Thymus (tissue), 14 donors: ENCODE measurements at places on chromosomes 12 and 14. TPM values are rescaled to one million over a fixed set of nuclear protein-coding genes. Genes with fewer than 3 reads are reported as not detected.
A peak's percentile ranks its signal among the peaks of the same experiment; 100 is the strongest.

GPR137C gene
- 0.52 TPM for total RNA-seq

FAM90A1 gene
- total RNA-seq = 0.24 TPM

A2M gene
- total RNA-seq = 57.7 TPM

IGFBP6 gene
- 10.0 TPM for total RNA-seq

CLEC4C gene
- total RNA-seq = 1.4 TPM

AKAP3 gene
- total RNA-seq = 0.76 TPM

PTPRB gene
- total RNA-seq = 2.3 TPM

PPP1R1A gene
- 0.09 TPM for total RNA-seq

PRICKLE1 gene
- 1.4 TPM for total RNA-seq

KCTD10 gene
- total RNA-seq = 8.9 TPM

GRCh38 chr12:83945871-83946270 lies 966.7 kb downstream of the SLC6A15 start:
- no peaks in the 10 kb centered on the region for H3K36me3 ChIP-seq
- no peaks in the 10 kb centered on the region for H3K4me1 ChIP-seq
- no peak overlapping the region for H3K4me3 ChIP-seq

GRCh38 chr12:105721051-105721825 lies 390.7 kb downstream of the C12orf75 start:
- H3K36me3 ChIP-seq = no peaks in the 10 kb centered on the region
- peak; percentile 22 for DNase-seq
- H3K4me1 ChIP-seq = no peaks in the 10 kb centered on the region
- H3K4me3 ChIP-seq = no peak overlapping the region
- no peaks in the 10 kb centered on the region for H3K27me3 ChIP-seq

DNA sequence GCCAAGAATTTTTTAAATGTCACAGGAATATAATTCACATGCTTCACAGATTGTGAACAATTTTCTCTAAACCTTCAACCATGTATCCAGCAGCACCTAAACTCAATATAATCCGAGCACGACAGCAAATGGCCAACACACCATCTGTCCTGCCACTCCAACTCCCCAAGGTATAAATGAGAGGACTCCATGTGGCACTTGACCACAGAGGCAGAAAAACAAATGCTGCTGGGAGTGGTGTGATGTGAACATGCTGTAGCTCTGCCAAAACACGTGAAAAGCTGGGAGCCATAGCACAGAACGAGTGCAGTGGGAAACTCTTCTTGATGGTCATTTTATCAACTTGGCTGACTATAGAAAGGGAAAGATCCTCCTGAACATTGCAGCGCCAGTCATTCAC lies 70.9 kb downstream of the LLPH start:
- no peak overlapping the region for H3K27ac ChIP-seq
- no peak for DNase-seq
- H3K27me3 ChIP-seq = no peaks in the 10 kb centered on the region
- H3K36me3 ChIP-seq = no peaks in the 10 kb centered on the region
- no peak overlapping the region for H3K4me3 ChIP-seq

- H3K27me3 ChIP-seq = no peaks in the 10 kb centered on the region
- H3K4me3 ChIP-seq = no peak overlapping the region
- H3K36me3 ChIP-seq = no peaks in the 10 kb centered on the region
- no peak overlapping the region for H3K27ac ChIP-seq
Observed at GRCh38 chr14:54207075-54207474, 189.7 kb upstream of the CDKN3 start.

DNA sequence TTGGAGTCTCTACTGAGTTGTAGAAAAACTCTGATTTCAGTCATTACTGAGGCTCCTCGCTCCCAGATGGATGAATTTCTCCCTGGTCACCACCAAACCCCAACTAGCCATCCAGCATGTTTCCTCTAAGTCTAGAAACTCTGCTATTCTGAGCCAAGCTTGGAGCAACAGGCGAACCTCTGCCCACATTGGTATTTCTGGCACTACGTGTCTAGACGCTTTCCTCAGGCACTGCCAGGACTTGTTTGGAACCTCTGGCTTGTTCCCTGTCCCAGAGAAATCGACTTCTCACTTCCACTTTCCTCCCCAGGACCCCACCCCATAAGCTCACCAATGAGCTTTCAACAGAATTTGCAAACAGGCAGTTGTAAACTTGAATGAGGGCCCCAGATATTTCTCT lies 27.6 kb downstream of the WSCD2 start:
- no peak overlapping the region for H3K27ac ChIP-seq
- H3K4me1 ChIP-seq = no peaks in the 10 kb centered on the region
- H3K4me3 ChIP-seq = no peak overlapping the region
- no peaks in the 10 kb centered on the region for H3K27me3 ChIP-seq
- no peak for DNase-seq

GRCh38 chr12:28017873-28018255 lies 45.3 kb upstream of the PTHLH start:
- H3K4me1 ChIP-seq = no peaks in the 10 kb centered on the region

- no peak overlapping the region for H3K27ac ChIP-seq
- no peaks in the 10 kb centered on the region for H3K4me1 ChIP-seq
- H3K27me3 ChIP-seq = no peaks in the 10 kb centered on the region
- DNase-seq = no peak
- H3K4me3 ChIP-seq = no peak overlapping the region
- no peaks in the 10 kb centered on the region for H3K36me3 ChIP-seq
Observed at GRCh38 chr14:96084796-96085195, 45.6 kb downstream of the C14orf132 start.

- H3K4me1 ChIP-seq = peaks cover 20% of the 10 kb centered on the region
- DNase-seq = no peak
- H3K27me3 ChIP-seq = no peaks in the 10 kb centered on the region
- H3K36me3 ChIP-seq = peaks cover 16% of the 10 kb centered on the region
- H3K27ac ChIP-seq = peak overlapping the region; percentile 88
- peak overlapping the region; percentile 97 for H3K4me3 ChIP-seq
Observed at GRCh38 chr12:56258820-56259183, 618 bp upstream of the ANKRD52 start.

GRCh38 chr12:29574500-29574899 lies 77.0 kb upstream of the OVCH1 start:
- H3K27me3 ChIP-seq = no peaks in the 10 kb centered on the region
- H3K36me3 ChIP-seq = no peaks in the 10 kb centered on the region
- no peaks in the 10 kb centered on the region for H3K4me1 ChIP-seq
- H3K27ac ChIP-seq = no peak overlapping the region
- H3K4me3 ChIP-seq = no peak overlapping the region
- DNase-seq = no peak

GRCh38 chr12:89571491-89572195 lies 45.8 kb upstream of the POC1B start:
- DNase-seq = no peak
- no peak overlapping the region for H3K4me3 ChIP-seq
- H3K27ac ChIP-seq = no peak overlapping the region
- no peaks in the 10 kb centered on the region for H3K27me3 ChIP-seq

DNA sequence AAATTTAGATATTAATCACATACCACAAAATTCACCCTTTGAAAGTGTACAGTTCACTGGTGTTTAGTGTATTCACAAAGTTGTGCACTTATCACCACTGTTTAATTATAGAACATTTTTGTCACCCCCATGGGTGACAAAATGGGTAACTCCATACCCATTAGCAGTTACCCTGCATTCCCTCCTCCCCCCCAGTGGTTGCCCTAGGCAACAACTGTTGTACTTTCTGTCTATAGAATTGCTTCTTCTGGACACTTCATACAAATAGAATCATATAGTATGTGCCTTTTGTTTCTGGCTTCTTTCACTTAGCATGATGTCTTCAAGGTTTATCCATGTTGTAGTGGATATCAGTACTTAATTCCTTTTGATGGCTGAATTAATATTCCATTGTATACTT lies 52.7 kb downstream of the FBXO34 start:
- no peaks in the 10 kb centered on the region for H3K4me1 ChIP-seq
- peaks cover 3% of the 10 kb centered on the region for H3K36me3 ChIP-seq
- no peak overlapping the region for H3K27ac ChIP-seq
- no peak for DNase-seq
- H3K27me3 ChIP-seq = no peaks in the 10 kb centered on the region

DNA sequence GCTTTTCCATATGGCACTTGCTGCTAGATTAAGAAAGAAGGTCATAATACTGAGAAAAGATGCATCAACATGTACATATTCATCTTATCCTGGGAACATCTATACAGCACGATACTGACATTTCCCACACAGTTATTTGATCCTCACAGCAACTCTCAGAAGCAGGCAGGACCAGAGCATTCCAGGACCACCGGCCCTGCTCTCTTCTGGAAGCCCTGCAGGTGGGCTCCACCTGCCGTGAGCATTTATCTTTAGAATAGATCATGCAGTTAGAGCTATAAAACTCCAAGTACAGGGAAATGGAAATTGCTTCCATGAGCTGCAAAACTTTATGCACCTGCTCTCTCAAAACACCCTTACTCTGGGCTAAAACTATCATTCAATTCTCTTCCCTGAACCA lies 5.5 kb upstream of the BDKRB1 start:
- H3K4me3 ChIP-seq = no peak overlapping the region
- H3K27ac ChIP-seq = no peak overlapping the region
- no peaks in the 10 kb centered on the region for H3K4me1 ChIP-seq
- H3K36me3 ChIP-seq = no peaks in the 10 kb centered on the region

- no peaks in the 10 kb centered on the region for H3K4me1 ChIP-seq
- DNase-seq = peak; percentile 37
- H3K4me3 ChIP-seq = no peak overlapping the region
- no peak overlapping the region for H3K27ac ChIP-seq
- no peaks in the 10 kb centered on the region for H3K27me3 ChIP-seq
Observed at GRCh38 chr12:29552324-29552927, 54.9 kb upstream of the OVCH1 start.

- H3K4me1 ChIP-seq = no peaks in the 10 kb centered on the region
- no peak overlapping the region for H3K27ac ChIP-seq
- DNase-seq = no peak
- no peaks in the 10 kb centered on the region for H3K36me3 ChIP-seq
- no peaks in the 10 kb centered on the region for H3K27me3 ChIP-seq
Observed at GRCh38 chr14:103199124-103199523, 75.9 kb downstream of the TNFAIP2 start.

GRCh38 chr14:63833728-63834127 lies 19.1 kb upstream of the SYNE2 start:
- no peak overlapping the region for H3K27ac ChIP-seq
- H3K4me3 ChIP-seq = no peak overlapping the region
- H3K4me1 ChIP-seq = no peaks in the 10 kb centered on the region
- H3K36me3 ChIP-seq = no peaks in the 10 kb centered on the region
- no peaks in the 10 kb centered on the region for H3K27me3 ChIP-seq

GRCh38 chr12:130632642-130633041 lies 83.5 kb downstream of the RIMBP2 start:
- H3K4me1 ChIP-seq = no peaks in the 10 kb centered on the region
- H3K4me3 ChIP-seq = no peak overlapping the region
- no peaks in the 10 kb centered on the region for H3K27me3 ChIP-seq
- no peak for DNase-seq

- no peak overlapping the region for H3K4me3 ChIP-seq
- H3K4me1 ChIP-seq = no peaks in the 10 kb centered on the region
- DNase-seq = no peak
- H3K36me3 ChIP-seq = no peaks in the 10 kb centered on the region
- H3K27ac ChIP-seq = no peak overlapping the region
Observed at GRCh38 chr12:54075974-54076373, 22.3 kb downstream of the HOXC4 start.

DNA sequence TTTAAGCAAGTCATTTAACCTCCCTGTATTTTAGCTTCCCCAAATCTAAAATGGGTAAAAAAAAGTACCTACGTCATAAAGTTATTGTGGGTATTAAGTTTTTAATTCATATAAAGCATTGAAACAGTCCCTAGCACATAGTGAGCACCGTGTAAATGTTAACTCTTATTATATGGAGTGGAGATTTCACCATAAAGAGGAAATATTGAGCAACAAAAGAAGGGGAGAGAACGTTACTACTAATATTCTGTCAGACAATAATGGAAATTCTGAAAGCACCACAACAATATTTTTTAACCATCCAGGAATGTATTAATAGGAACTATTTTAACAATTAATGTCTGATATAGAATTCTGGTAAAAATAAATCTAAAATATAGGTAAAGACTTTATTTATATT lies 7.8 kb upstream of the CD163L1 start:
- H3K4me3 ChIP-seq = no peak overlapping the region
- H3K4me1 ChIP-seq = no peaks in the 10 kb centered on the region
- DNase-seq = no peak

GRCh38 chr12:47816403-47817271 lies 3.1 kb downstream of the HDAC7 start:
- peak overlapping the region; percentile 93 for H3K27ac ChIP-seq
- H3K4me1 ChIP-seq = peaks cover 50% of the 10 kb centered on the region
- peaks cover 20% of the 10 kb centered on the region for H3K36me3 ChIP-seq
- H3K4me3 ChIP-seq = peak overlapping the region; percentile 67

DNA sequence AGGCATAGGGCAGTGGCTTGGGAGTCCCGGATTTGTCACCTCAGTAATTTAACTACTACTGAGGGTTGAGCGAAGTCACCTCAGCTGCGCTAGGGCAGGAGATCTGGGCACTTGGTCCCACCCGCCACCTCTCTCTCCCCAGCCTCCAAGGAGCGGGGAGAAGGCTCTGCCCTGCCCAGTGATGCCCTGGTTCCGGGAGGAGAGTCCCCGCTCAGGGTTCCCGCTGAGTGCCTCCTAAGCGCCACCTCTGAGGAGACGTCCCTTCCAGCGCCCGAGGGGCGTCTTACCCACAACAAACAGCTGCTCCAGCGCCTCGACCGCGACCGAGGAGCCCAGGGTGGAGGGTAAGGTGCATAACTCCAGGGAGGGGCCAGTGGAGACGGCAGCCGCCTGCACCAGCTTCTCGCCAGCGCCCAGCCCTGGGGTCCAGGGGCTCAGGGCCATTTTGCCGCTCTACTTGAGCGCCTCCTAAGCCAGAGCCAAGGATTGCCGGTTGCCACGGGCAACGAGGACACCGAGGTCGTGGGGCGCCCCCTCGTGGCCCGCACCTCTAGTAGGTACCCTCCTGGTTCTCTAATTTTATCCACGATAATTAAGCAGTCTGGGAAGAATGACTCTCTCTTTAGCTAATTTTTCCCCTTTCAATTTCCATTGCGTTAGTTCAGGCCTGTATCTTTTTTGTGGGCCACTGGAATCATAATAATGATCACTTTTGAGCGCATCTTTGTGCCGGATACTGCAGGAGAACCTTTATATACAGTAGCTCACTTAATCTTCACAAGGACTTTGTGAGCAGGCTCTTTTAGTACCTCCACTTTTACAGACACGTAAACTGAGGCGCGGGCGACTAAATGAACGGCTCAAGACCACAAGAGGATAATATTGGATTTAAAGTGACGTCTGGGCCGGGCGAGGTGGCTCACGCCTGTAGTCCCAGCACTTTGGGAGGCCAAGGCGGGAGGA lies at the start of gene CCDC175:
CCDC175 (minus strand) TSS at position 481 of the 963 bp plus-strand sequence; CDS start at position 444, 37 bp downstream.
- no peaks in the 10 kb centered on the region for H3K36me3 ChIP-seq
- H3K4me1 ChIP-seq = peaks cover 9% of the 10 kb centered on the region
- DNase-seq = peak; percentile 58
- peaks cover 7% of the 10 kb centered on the region for H3K27me3 ChIP-seq
- no peak within 1 kb of the TSS for H3K27ac ChIP-seq

GRCh38 chr14:91197631-91198030 lies 46.9 kb downstream of the GPR68 start:
- no peak overlapping the region for H3K27ac ChIP-seq
- H3K4me3 ChIP-seq = no peak overlapping the region
- no peak for DNase-seq
- peaks cover 18% of the 10 kb centered on the region for H3K4me1 ChIP-seq
- H3K36me3 ChIP-seq = peaks cover 29% of the 10 kb centered on the region

- H3K27ac ChIP-seq = no peak overlapping the region
- H3K36me3 ChIP-seq = no peaks in the 10 kb centered on the region
- no peaks in the 10 kb centered on the region for H3K4me1 ChIP-seq
- DNase-seq = no peak
- H3K4me3 ChIP-seq = no peak overlapping the region
Observed at GRCh38 chr12:113860059-113860820, 105.9 kb downstream of the RBM19 start.
